Stimulated activated CD4-positive, alpha-beta T cell treated with anti-CD3 and anti-CD28 coated beads, Interleukin-1b, Interleukin-23, amount 100 ng/mL, for 1 hour (primary cell): ENCODE measurements at places on chromosomes 5 and 9.

- no peak for DNase-seq
Measured at GRCh38 chr5:176722757-176723156, 75.5 kb downstream of the TSPAN17 start.

DNA sequence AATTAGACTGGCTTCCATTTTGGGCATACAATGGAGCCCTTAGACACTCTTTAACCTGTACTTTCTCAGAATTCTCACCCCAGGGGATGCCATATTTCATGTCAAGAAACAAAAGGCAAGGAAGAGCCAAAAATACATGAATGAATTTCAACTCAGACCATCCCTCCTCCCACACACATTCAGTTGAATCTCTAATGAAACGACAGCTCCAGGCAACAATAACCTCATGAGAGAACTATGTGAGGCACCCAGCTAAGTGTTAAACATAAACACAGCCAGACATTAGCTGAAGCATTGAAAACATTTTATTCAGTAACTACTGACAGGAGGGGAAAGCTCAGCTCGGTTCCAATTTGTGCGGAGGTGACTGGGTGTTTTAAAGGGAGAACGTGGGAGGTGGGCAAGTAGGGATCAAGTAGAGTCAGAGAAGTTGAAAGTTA lies 1359.1 kb upstream of the CDH9 start:
- no peak for DNase-seq

DNA sequence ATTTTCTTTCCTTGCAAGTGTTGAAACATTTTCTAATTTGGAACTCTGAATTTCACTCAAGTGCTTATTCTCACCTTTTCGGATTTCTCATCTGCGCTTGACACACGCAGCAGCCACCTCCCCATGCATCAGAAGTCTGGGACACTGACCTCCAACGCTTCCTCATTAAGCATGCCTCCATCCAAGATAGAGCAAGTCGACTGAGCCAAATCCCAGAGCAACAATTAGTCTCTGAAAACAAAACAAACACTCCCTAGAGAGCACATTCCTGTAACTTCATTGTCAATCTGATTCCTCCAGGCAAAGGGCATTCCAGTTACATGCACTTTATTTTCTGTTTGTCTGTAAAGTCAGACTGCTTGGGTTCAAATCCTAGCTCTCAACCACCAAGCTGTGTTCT lies 5.7 kb downstream of the CD180 start:
- no peak for DNase-seq

DNA sequence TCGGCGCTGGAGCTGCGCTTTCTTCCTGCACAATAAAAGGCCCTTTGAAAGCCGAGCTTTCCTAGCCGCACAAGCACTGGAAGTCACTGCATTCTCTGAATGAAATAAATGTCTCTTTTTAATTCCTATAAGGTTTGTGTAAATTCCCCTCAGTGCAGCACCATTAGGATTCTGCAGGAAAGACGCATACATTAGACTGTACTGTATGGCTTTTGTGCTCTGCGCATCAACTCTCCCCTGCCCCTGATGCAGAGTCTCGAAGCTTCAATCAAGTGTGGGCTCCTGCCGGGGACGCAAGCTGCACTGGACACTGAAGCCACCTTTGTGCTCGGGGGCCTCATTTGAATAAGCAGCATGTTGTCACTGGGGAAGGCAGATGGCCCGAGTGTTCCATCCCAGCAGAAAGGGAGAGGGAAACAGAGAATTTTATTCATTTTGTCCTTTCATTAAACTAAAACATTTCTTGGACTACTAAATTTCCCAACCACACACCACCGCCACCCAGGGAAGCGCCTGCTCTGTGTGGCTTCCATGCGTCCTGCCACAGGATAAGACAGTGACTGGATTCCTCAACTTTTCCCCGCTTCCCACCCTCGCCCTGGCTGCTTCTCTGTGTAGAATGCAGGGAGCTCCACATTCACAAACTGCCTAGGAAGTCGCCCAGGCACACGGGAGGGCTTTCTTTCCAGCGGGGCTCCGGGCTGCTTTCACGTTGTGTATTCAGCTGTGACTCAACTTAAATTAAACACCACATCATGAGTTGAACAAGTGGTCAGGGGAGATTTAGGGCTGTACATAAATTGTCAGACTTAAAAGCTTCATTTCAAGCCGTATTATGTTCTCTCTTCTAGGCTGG lies 635.4 kb downstream of the IRX1 start:
- no peak for DNase-seq

DNA sequence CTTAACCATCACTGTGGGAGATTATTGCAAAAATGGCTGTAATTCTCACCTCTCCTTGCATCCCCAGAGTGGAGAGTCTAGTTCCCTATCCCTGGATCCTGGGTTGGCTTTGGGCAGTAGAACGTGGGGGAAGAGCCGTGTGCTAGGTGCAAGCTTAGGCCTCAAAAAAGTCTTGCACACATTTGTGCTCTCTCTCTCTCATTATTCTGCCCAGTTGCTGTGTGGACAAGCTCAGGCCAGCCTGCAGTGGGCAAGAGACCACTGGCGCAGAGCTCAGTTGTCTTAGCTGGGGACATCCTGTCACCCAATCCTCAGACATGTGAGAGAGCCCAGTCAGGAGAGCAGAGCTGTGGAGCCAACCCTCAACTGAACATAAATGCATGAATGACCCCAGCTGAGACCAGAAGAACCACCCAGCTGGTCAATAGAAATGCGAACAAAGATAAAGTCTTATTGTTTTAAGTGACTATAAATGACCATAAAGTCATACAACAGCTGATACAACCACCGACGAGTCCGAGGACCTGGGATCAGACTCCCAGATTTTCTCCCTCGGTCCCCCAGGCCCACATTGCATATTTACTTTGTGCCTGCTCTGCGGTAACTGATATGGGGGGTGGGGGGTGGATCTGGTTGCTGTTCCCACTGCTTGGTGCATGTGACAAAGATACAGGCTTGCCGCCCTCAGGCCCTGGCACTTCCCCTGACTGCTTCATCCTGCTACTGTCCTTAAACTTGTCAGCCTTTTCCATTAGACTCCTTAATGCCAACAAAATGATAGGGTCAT lies 166.4 kb upstream of the MVB12B start:
- DNase-seq: no peak

DNA sequence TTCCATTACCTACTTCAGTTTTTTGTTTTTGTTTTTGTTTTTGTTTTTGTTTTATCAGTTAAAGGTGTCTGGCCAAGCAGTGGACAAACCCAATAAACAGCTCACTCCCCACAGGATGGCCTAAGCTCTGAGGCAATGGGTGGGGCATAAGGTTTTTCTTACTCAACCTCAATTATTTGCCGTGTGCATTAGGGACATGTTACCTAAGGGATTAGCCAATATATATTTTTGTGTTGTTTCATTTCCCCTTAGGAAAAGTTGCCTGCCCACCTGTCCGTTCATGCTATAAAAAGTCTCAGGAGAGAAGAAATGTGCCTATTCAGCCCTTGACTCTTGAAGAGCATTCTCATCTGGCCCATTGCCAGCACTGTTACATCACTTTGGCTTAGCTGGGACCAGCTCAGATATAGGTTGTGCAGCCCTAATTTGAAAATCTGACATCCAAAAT lies 7.3 kb downstream of the SH3RF2 start:
- no peak for DNase-seq

- DNase-seq: no peak
Measured at GRCh38 chr5:43275391-43275790, 37.8 kb downstream of the HMGCS1 start.

DNA sequence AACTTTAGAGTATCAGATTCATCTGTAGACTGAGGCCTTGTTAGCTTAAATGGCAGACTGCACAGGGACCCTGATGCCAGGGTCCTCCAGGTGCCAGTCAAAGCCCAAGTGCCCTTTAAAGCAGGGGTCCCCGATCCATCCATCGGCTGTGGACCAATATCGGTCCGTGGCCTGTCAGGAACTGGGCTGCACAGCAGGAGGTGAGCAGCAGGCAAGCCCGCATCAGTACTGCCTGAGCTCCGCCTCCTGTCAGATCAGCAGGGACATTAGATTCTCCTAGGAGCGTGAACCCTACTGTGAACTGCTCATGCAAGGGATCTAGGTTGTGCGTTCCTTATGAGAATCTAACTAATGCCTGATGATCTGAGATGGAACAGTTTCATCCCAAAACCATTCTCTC lies 403.4 kb downstream of the RAB3C start:
- DNase-seq: no peak

DNA sequence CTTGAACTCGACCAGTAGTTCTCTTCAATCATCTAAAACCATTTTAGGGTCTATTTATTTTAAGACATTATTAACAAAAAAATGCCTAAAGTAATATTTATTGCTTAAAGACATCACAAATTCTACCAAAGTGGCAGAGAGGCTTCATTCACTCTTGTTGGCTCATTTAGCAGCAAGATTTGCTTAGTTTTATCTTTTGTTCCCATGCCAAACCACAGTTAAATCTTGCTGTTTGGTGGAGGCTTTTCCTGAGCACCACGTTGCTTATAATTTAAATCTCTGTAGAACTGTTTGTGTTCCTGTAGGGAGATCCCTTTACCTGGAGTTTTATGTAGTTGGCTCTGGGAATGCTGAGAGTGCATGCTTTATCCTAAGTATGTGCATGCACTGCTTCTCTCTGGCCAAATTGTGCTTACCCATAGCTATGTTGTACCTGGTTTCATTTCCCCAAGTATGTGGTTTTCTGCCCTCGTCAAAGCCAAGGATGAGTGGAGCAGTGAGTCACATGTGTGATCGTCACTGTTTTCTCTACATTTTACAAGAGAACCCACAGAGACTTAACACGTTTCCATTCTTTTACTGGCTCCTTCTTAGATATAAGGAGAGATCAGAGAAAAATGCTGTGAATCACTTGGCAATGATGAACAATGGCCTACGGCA lies 42.1 kb upstream of the MAST4 start:
- no peak for DNase-seq

GRCh38 chr5:143352691-143353090 lies 50.8 kb downstream of the NR3C1 start:
- DNase-seq: no peak

- DNase-seq: no peak
Measured at GRCh38 chr9:123111427-123112014, 78.1 kb downstream of the GPR21 start.

- DNase-seq: no peak
Measured at GRCh38 chr9:105360344-105360743, 87.5 kb upstream of the FSD1L start.

- DNase-seq: no peak
Measured at GRCh38 chr5:97049175-97049574, 93.2 kb downstream of the LIX1 start.
